Mesendoderm (in vitro differentiated cells): ENCODE measurements at places on chromosomes 16 and 17.
A peak's percentile ranks its signal among the peaks of the same experiment; 100 is the strongest.

DNA sequence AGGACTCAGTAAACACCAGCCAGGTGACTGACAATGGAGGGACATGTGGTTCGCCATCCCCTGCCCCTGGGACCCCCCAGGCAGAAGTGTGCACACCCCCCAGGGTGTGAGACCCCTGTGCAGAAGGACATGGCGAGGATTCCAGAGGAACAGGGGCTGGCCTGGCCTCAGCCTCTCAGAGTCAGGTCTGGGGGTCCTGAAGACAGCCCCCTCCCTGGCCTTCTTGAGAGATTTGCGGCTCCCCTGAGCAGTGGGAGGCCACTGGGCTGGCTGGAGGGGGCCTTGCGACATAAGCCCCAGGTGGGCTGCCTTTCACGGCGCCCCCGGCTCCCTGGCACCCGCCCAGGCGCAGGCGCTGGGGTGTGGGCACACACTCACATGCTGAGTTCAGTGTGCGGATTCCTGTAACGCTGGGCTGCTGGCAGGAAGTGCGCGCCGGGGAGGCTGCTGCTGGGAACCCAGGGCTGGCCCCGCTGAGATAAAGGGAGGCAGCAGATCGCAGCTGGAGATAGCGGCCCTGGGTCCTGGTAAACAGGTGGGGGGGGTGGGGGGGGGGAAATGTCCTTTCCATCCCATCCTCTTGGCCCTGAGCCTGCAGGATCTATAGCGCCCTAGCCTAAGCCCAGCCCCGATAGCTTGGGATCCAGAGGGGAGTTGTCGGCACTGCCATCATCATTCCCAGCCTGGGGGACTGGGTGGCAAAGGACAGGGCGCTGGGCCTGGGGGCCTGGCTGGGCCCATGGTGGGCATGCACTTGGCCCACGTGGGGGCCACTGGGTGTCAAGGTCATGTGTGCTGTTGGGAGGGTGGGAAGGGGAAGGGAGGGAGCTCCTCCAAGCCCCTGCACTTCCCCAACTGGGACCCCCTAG, 27.1 kb downstream of the TMEM235 start:
- DNase-seq: peak; percentile 69

- no peak for DNase-seq
Measured at GRCh38 chr17:34582185-34582900, 3.0 kb downstream of the TMEM132E start.

DNA sequence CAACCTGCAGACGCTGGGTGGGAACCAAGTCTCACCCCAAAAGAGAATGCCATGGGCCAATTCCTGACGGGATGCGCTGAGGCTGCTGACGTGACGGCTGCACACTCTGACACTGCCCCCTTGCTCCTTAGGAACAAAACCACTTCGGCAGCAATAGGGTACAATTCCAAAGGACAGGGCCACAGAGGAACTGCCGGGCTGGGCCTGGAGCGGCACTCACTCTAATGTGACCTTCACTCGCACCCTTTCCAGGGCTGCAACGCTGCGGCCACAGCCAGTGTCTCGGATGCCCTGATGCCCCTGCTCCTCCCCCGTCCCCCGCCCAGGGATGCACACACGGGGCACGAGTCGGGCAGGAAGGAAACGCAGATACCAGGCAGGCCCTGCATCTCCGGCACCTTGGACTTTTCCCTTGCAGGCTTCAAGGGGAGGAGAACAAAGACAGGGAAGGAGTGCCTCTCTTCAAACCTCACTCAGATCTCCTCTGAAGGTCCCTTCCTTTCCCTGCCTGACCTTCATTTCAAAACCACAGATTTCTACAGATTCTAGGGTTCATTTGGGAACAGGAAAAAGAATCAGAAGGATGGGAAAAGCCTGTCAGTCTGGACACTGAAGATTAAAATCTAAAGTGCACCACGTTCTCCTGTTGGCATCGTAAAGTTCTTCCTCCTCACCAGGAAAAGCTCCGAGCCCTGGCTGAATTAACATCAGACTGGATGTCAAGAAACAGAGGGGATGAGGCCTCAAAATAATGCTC, 2.3 kb downstream of the PITPNA start:
- no peak for DNase-seq

- no peak for DNase-seq
Measured at GRCh38 chr17:28940675-28941074, 10.6 kb downstream of the PHF12 start.

DNA sequence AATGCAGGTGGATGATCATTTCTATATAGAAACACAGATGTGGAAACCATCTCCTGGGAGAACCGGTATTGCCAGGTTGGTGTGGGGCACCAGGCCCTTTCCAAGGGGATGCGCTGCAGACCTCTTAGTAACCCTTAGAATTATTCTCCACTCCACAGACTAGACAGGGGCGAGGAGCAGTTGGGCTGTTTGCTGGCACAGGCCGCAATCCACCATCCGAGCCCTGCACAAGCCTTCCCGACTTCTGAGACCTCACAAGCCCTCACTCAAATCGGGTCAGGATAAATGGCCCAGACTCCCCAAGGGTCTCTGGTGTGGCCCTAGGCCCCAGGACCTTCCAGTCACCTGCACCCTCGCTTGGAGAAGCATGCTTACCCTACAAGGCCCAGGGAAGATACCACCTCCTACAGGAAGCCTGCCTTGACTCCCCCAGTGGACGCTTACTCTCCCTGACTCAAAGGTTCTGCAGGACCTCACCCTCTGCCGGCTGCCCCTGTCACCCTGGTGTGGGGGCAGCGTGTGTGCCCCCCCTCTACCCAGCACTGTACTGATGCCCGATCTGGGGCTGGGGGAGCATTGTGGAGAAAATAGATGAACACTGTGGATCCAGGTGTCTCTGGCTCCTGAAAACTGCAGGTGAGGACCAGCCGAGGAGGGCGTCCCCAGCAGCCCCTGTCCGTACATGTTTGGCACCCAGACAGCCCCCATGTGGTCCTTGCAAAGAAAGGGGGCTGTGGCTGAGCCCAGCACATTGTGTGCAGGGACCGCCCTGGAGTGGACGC, 49.8 kb upstream of the ACSF3 start:
- no peak for DNase-seq
